Endodermal cell (in vitro differentiated cells): ENCODE measurements at places on chromosomes 1 and 21.

GRCh38 chr1:226628612-226629155 lies 80.1 kb downstream of the STUM start:
- no peak overlapping the region for H3K27ac ChIP-seq
- peaks cover 9% of the 10 kb centered on the region for H3K36me3 ChIP-seq
- no peak overlapping the region for H3K4me3 ChIP-seq
- peaks cover 8% of the 10 kb centered on the region for H3K27me3 ChIP-seq
- no peaks in the 10 kb centered on the region for H3K4me1 ChIP-seq

DNA sequence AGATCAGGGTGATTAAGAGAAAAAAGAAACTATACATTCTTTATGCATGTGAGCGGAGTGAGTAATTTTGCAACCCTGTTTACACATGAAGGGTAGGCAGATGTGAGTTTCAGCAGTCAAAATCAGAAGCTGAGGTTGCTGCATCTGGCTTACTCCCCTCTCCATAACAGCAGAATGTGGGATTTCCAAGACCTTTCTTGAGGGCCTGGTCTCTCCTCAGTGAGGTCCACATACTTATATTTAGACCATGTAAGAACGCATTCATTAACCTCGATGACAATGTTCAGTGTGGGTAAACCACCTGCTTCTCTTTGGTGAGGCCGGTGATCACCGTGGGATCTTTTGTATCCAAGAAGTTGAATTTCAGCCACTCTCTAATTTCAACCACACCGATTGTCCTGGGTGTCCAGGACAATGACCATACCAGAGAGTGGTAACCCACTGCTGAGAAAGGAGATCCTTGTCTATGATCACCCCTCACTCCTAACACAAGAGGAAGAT lies 18.7 kb upstream of the RAP1A start:
- H3K36me3 ChIP-seq = no peaks in the 10 kb centered on the region
- no peak for DNase-seq
- peaks cover 5% of the 10 kb centered on the region for H3K27me3 ChIP-seq
- H3K4me1 ChIP-seq = no peaks in the 10 kb centered on the region
- H3K4me3 ChIP-seq = no peak overlapping the region
- no peak overlapping the region for H3K27ac ChIP-seq

DNA sequence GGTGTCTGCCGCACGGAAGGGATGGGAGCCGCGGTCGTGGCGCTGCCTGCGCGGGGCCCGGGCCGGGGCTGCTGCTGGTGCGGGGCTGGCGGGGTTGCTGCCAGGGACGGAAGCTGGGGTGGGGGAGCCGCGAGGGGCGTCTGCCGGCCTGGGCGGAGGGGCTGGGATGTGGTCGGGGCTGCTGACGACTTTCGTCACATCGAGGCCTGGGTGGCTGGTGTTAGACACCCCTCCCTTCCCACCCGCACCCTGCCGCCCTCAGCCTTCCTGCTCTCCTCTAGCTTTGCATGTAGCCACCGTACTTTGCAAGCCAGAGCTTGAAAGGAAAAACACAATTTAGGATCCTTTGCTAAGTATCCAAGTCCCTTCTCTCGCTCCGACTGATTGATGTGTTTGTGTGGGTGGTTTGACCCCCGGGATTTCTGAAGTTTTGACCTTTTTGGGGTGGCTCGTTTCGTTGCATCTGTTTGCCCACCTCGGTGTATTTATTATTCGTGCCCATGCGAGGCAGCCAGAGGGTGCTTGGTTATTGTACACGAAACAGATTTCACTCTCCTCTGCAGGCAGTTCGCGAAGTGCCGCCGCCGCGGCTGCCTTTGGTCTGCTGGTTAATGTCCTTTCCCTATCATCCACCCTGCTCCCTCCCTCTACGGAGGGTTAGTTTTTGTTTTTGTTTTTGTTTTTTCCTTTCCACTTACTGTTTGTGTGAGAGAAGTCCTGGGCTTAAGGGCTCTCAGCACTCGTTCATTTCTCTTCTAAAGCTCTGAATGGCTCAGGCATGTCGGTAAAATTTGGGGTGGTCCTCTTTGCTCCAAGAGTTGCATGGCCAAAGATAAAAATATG lies 868 bp downstream of the C1orf21 start:
- H3K36me3 ChIP-seq = no peaks in the 10 kb centered on the region
- peak overlapping the region; percentile 89 for H3K4me3 ChIP-seq
- H3K27ac ChIP-seq = no peak overlapping the region
- H3K27me3 ChIP-seq = peaks cover 68% of the 10 kb centered on the region

GRCh38 chr21:35568643-35569042 lies 491.7 kb downstream of the SETD4 start:
- H3K36me3 ChIP-seq = no peaks in the 10 kb centered on the region
- H3K4me3 ChIP-seq = no peak overlapping the region
- no peak for DNase-seq
- H3K4me1 ChIP-seq = no peaks in the 10 kb centered on the region
- H3K27ac ChIP-seq = no peak overlapping the region

GRCh38 chr1:153711026-153711425 lies 16.8 kb upstream of the INTS3 start:
- H3K4me1 ChIP-seq = no peaks in the 10 kb centered on the region
- no peaks in the 10 kb centered on the region for H3K36me3 ChIP-seq
- no peak overlapping the region for H3K4me3 ChIP-seq
- H3K27ac ChIP-seq = no peak overlapping the region
